Right cardiac atrium (tissue), 5 donors: ENCODE measurements at places on chromosomes 6 and 20. TPM values are rescaled to one million over a fixed set of nuclear protein-coding genes. Genes with fewer than 3 reads are reported as not detected.

DNA sequence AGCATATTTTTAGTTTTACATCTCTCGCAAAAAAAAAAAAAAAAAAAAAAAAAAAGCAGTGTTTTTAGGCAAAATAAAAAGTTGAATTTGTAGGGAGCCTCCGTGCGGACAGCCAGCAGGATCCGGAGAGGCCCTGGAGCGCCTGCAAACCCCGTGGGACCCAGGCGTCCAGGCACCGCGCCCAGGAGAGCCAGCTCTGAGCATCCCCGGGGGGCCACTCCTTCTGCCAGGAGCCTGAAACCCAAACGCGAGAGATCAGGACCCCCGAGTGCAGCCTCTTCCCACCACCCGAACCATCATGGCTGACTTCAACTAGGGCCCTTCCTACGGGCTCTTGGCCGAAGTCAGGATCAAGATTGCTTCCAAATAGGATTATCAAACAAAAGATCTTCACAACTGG lies 54.1 kb upstream of the LY86 start:
- DNase-seq = no peak

SLC22A7 gene
- total RNA-seq = not detected

FOXA2 gene
- not detected for total RNA-seq

SSTR4 gene
- total RNA-seq = not detected

DNA sequence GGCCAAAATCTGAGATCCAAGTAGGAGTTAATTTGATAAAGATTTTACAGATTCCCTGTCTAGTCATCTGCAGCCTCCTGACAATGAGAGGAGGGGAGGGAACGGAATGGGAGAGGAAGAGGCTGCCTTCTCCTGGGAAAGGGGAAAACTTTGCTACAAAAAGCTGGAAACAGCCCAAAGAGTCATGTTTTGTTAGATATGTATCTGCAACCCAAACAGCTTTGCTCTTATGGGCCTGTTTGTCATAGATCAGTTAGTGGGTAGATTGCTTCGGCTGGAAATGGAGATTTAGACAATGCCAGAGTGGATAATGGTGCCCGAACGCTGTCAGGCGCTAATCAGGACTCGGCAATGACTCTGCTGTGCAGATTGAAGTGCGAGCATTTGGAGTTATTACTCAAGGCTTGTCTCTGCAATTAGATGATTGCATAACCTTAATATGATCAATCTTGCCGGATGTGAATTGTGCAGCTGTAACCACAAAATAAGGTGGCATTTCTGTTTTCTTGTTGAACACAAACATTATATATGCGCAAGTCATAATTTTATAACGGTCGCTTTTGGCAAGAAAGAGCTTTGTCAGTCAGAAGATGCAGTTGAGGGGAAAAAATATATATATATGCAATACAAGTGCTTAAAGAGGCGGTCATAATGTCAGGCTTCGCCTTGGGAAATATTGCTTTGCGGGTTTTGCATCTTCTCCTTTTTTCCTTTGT lies 92.4 kb upstream of the MAFB start:
- DNase-seq = no peak

DNA sequence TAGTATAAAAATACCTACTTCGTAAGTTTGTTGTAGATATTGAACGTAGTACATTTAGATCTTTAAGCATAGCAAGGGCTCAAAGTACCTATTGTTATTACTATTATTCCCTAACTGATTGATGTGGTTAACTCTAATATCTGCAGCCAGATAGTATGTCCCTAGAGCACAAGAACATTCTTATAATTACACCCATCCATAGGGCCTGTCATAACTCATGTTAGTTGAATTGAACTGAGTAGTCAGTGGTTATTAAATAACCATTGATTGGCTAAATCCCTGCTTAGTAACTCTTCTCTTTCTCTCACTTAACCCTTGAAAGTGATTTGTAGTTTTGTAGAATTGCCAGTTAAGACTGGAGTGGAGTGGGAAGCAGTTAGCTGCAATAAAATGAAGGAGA lies 207.5 kb upstream of the HS3ST5 start:
- no peak for DNase-seq

- DNase-seq = no peak
Measured at GRCh38 chr6:149218471-149218870, 99.0 kb upstream of the TAB2 start.
